Breast epithelium (tissue), 4 donors: ENCODE measurements at places on chromosomes 4 and X.

DNA sequence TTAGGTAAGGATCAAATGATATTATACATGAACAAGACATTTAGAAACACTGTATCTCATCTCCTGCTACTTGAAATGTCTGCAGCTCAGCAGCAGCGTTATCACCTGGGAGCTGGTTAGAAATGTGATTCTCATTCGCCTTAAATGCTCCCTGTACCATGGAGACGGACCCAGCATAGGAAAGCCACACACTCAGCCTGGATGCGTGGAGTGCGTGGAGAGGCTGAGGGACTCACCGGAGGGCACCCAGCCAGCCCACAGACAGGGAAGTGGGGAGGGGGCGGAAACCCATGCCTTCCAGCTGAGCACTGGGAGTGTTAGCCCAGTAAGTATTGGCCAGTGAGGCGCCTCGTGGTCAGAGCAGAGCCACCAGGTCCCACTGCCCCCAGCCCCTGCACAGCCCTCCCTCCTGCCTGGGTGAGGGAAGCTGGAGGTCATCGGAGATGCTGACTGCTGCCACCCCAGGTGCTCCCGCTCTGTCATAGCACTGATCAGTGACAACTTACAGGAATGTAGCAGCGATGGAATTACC is 15.2 kb downstream of the SUPT20HL1 start:
- no peak for DNase-seq

DNA sequence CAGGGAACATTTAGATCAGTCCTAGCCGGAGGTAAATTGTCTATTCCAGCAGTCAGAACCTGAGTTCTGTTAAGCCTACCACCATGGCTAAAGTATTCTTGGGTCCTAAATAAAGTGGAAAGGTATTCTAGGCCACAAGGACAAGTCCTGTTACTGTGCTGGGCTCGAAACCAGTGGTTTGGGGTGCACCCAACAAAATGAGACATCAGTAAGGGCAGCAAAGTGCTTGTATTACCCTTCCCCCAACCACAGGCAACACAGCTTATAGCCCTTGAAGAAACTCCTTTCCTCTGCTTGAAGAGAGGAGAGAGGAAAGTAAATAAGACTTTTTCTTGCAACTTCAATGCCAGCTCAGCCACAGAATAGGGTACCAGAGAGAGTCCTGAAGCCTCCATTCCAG is 1345.6 kb downstream of the PCDH18 start:
- DNase-seq = no peak

- DNase-seq = no peak
These were observed 32.4 kb upstream of the BCOR start for GRCh38 chrX:40130207-40130606.

GRCh38 chr4:43126595-43126994 is 234.1 kb downstream of the GRXCR1 start:
- no peak for DNase-seq

DNA sequence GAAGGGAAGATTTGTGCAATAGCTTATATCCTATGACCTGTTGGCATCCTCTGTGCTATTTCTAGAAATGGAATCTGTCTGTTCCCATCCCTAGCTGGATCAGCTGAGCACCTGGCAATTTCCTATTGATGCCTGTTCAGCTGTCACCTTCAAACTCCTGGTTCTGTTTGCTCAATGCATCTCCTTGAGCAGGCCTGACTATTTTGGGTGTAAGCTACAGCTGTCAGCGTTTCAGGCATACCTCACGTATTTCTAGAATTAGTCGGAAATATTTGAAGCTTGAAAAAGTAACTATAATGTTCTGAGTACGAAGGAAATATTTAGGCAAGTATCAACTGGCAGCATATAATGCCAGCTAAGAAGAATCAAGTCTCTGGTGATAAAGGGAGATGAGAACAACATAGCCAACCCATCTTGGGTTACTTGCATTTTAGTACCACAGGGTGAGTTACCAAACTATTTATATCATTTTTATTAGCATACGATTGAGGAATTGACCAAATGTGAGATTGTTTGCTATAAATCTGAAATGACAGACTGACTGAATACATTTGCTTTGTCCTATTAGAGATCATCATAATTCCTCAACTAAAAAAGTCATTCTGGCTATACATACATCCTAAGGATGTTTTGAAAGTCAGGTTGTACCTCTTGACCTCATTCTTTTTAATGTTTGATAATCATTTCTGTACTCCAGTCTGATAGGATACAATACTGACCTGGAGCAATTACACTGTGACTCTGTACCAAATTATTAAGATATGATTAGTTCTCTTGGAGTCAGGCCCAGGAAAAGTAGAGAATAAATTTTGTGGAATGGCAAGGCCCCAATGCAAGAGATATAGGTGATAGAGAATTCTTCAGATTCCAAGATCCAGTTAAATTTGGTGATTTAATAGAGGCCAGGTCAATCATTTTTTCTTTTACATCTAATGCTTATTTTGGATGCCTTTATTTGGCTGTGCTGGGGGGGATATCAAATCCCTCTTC is 36.4 kb upstream of the PLAC1 start:
- DNase-seq = no peak

- no peak for DNase-seq
These were observed 65.5 kb upstream of the TRIM2 start for GRCh38 chr4:153138736-153139135.

- no peak for DNase-seq
These were observed 5.9 kb downstream of the ZAR1 start for GRCh38 chr4:48495941-48496340.

- DNase-seq = no peak
These were observed 298.9 kb upstream of the MAGEB16 start for GRCh38 chrX:35499071-35499862.

GRCh38 chr4:25021216-25021615 is 9.5 kb downstream of the LGI2 start:
- no peak for DNase-seq

DNA sequence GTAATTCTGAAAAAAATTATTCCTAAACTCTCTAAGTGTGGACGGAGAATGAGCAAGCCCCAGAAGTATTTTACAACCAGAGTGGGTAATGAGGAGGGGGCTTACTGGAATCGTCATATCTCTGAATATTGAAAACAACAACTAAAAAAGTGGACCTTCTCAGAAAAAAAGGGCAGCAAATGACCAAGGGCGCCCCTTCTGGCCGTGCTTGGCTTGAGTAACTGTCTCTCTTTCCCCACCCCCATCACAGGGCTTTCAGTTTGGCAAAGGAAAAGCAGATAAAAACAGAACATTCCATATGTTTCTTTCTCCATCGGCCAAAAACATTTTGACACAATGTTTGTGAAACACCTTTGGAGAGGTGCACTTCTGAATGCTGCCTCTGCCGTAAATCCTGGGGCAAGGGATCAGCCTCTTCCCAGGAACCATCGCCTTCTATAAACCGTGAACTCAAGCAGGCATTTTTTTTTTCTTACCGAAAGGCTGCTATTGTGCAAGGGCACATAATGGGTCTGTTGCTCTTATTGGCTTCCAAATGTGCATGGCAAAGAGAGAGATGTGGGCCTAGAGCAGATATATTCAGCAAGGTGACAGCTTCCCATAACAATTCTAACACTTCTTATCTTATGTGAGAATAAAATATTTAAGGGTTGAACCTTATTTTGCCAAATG is 115.4 kb downstream of the PARM1 start:
- DNase-seq = no peak

- no peak for DNase-seq
These were observed 75.3 kb downstream of the HMGB2 start for GRCh38 chr4:173258866-173259265.

DNA sequence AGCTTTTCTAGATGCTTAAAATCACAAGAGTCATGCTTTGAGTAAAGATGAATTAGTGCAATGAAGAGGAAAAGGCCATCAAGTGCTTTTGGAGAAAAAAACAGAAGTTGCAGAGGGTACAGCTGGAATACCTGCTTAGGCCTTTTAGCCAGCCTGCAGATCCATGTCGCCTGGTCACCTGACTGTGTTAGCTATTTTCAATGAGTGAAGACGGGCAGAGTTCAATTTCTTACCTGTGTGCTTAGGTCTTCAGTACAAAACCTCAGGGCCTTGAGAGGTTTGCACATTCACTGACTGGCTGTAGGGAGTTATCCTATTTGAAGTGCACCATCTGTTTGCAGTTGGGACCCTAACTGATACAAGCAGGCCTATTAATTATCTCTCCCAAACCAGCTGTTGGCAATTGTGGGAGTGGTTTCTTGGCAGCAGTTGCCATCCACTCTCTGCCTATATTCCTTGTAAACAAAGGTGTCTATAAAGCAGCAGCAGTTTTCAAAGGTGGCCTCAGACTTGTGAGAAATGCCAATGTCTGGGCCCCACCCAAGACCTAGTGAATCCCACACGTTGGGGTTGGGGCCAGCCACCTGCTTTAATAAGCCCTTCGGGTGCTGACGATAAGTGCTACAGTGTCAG is 16.3 kb upstream of the FAT1 start:
- no peak for DNase-seq

- no peak for DNase-seq
These were observed 90.2 kb downstream of the CXCL13 start for GRCh38 chr4:77695774-77696173.

GRCh38 chr4:15601862-15602261 is 53.3 kb downstream of the FBXL5 start:
- no peak for DNase-seq

GRCh38 chrX:29824176-29824906 is 391.0 kb upstream of the MAGEB2 start:
- DNase-seq = no peak

DNA sequence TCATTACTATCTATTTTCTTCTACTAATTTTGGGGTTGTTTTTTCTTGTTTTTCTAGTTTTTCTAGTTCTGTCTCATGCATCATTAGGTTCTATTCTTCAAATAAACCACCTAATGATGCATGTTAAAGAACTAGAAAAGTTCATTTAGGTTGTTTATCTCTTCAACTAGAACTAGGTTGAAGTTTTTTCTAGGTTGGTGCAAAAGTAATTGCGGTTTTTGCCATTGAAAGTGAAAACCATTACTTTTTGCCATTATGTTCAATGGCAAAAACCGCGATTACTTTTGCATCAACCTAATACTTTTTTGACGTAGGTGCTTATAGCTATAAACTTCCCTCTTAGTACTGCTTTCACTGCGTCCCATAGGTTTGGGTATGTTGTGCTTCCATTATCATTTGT is 64.4 kb upstream of the SLC7A3 start:
- no peak for DNase-seq

GRCh38 chr4:167614866-167615265 is 380.6 kb upstream of the SPOCK3 start:
- no peak for DNase-seq

GRCh38 chr4:17329046-17329445 is 182.8 kb downstream of the QDPR start:
- no peak for DNase-seq

DNA sequence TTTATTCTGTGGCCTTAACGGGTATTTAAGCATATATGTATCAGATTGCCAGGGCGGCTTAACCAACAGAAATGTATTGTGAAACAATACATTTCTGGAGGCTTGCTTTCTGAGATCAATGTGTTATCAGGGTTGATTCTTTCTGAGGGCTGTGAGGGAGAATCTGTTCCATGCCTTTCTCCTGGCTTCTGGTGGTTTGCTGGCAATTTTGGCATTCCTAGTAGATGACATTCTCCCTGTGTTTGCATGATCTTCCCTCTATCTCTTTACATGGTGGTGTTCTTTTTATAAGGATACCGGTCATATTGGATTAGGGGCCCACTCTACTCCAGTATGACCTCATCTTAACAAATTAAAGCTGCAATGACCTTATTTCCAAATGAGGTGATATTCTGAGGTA is 16.9 kb upstream of the CEP135 start:
- no peak for DNase-seq

- no peak for DNase-seq
These were observed 106.2 kb upstream of the SMAD1 start for GRCh38 chr4:145375416-145375815.

DNA sequence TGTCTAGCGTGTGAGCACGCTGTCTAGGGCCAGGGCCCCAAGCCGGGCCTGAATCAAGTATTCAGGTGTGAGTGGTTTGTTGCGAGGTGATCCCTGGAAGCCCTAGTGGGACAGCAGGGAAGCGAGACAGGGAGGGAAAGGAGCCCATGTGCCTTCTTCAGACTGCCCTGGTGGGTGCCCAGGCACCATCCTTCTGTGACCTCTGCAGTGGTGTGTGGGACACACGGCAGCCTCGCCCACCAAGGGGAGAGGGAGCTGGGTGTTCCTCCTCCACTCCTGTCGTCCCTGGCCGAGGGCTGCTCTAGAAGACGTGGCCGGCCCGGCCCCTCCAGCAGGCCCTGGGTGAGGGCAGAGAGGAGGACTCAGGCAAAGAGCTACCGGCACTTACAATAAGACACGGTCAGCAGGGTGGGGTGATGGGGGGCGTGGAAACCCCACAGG is 47.4 kb downstream of the HTRA3 start:
- DNase-seq = peak; percentile 19

DNA sequence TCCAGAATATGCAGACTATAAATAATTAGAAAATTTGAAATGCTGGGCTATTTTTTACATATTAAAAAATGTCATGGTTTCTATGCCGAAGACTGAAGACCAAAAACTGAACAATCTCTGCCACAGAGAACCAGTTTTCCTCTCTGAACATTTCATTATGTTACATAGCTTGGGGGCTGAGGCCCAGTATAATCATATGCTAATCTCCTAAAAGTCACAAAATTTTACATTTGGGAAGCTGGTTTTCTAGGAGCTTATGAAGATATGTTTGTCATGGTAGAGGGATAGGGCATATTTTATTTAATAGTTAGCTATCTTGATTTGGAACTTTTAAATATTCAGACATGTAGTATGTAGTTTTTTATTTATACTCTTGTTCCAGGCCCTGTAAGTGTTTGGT is 167.8 kb downstream of the GPAT3 start:
- no peak for DNase-seq

- DNase-seq = no peak
These were observed 31.5 kb upstream of the OPHN1 start for GRCh38 chrX:68464796-68465195.

- no peak for DNase-seq
These were observed 195.7 kb upstream of the CASK start for GRCh38 chrX:42119076-42119475.

DNA sequence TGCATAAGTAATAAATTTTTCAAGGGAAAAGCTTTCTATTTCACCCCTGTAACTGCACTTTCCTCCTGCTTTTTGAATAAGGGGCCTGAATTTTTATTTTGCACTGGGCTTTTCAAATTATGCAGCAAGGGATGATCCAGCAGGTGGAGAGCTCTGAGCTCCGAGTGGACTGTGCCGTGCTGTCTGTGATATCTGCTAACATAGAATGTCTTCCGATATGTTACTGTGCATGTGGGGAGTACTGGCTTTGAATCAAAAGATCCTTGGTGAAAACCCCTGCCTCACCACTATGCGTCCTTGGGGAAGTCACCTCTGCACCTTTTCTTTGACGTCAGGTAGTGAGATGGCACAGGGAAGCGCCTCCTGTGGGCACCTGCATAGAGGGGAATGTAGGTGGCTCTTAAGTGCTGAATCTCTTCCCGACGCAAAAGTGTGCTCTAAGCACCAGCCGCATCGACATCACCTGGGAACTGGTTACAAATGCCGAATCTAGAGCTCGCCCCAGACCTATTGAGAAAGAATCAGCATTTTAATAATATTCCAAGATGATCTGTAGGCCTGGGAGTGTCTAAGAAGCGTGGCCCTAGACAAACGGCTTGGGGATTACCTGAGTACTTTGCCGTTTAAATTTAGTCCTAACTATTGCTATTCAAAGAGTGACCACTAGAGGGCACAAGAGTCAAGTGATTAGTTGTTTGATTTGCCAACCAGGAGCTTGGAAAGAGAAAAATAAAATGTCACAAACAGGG is 19.2 kb upstream of the WFS1 start:
- DNase-seq = no peak

- DNase-seq = no peak
These were observed 78.7 kb downstream of the CNOT6L start for GRCh38 chr4:77740480-77740879.
